ENCODE measurements at places on chromosomes 2 and 18. TPM values are rescaled to one million over a fixed set of nuclear protein-coding genes. Genes with fewer than 3 reads are reported as not detected.

HOXD12 gene
- total RNA-seq: not detected

IDH1 gene
- total RNA-seq: 18.9 TPM

CPLX4 gene
- total RNA-seq: not detected

NOL4 gene
- total RNA-seq: not detected

DSC3 gene
- total RNA-seq: not detected

MAP3K19 gene
- total RNA-seq: not detected

SCLY gene
- 70.5 TPM for total RNA-seq

DSC2 gene
- total RNA-seq: not detected

GPAT2 gene
- total RNA-seq: 33.6 TPM

VAMP8 gene
- 95.4 TPM for total RNA-seq

DTNA gene
- not detected for total RNA-seq

COLEC12 gene
- 0.04 TPM for total RNA-seq

INO80D gene
- 22.4 TPM for total RNA-seq

LHCGR gene
- total RNA-seq: not detected

LINC00305 gene
- total RNA-seq: not detected

IHH gene
- not detected for total RNA-seq

SLC66A3 gene
- total RNA-seq: 11.0 TPM

SS18 gene
- total RNA-seq: 55.5 TPM

GALNT5 gene
- not detected for total RNA-seq

CCDC85A gene
- not detected for total RNA-seq

TMEM247 gene
- total RNA-seq: not detected

SMAD7 gene
- total RNA-seq: 23.3 TPM

CFAP65 gene
- total RNA-seq: not detected

ABCG8 gene
- not detected for total RNA-seq

MARCHF4 gene
- not detected for total RNA-seq

KIAA2012 gene
- not detected for total RNA-seq

KCNG2 gene
- total RNA-seq: not detected

DNAJC5G gene
- total RNA-seq: not detected

TCF7L1 gene
- not detected for total RNA-seq

Measured in CD8-positive, alpha-beta memory T cell (primary cell).